Colonic mucosa (tissue), 4 donors: ENCODE measurements at places on chromosomes 12 and 14.

GRCh38 chr12:104752016-104752415 is 206.1 kb downstream of the SLC41A2 start:
- no peak for DNase-seq

DNA sequence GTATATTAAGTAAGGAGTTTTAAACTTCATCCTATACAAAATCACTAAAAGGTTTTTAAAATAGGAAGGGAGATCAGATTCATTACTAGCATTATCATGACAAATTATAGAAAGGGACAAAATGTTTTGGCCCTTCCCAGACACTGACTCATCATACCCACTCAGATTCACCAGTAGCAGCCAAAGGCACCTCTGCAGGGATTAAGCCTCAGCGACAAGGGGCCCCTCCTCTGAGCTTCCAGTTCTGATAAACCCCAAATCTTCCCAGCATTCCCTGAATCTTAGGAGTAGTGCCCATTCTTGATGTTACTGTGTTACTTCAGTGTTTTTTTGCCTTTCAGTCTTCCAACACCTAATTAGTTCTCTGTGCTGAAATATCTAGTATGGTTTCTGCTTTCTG is 14.5 kb downstream of the KRAS start:
- no peak for DNase-seq

- DNase-seq: no peak
Measured at GRCh38 chr12:55612646-55613045, 24.0 kb upstream of the OR10P1 start.

DNA sequence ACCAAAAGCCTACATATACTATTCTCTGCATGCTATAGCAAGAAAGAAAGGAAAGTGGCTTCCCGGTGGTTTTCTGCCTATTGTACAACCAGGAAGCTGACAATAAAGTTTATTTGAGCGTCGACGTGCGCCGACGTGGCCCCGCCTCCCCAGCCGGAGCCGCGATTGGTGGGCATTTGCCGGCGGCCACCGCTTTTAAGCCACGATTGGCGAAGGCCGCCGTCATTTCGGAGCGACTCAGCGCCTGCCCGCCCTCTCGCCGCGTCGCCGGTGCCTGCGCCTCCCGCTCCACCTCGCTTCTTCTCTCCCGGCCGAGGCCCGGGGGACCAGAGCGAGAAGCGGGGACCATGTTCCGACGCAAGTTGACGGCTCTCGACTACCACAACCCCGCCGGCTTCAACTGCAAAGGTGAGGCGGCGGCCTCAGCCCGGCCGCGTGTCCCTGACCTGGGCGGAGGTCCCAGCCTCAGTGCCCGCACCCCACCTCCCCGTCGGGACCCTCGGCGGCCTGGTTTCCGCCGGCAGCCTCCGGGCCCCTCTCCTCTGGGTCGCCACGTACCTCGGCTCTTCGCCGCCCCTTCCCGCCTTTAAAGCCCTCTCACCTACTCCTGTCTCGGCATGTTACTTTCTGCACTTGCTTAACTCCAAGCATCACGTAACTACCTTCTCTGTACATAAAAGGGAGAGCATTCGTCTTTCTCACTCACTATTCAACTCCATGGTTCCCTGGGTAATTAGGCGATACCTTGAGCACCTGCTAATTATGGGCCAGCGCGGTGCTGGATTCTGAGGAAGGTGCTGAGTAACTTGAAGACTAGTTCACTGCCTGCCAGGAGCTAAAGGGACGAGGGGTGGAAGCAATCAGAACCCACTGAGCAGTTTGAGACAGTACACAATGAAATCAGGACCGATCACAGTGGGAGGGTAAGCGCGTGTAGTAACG is at the start of gene RTRAF:
Gene RTRAF (plus strand): TSS at position 254 of the 942 bp plus-strand sequence. CDS start 94 bp downstream, at position 348.
- DNase-seq: peak; percentile 95

DNA sequence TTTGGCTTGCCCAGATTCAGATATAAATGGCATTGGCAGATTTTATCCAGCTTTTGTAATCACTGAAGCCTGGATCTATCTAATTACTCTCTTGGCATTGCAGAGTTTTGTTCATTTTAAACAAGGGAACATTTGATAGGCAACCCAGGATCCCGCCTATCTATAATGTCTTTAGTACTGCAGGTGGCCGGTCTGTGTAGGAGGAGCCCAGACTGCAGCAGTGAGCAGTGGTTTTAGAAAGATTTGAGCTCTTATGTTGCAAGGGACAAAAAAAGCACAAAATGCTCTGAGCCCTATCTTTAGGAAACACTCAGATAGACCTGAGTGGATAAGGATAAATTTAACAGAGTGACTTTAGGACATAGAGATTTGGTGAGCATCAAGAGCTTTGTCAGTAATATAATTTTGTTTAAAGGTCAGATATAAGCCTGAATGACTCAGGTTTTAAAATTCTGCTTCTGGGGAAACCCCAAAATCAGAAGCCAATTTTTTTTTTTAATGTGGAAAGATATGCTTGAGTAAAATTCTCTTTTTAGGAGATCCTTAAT is 165.5 kb downstream of the SLC5A8 start:
- DNase-seq: no peak
